ENCODE measurements at places on chromosomes 2 and 18.

DNA sequence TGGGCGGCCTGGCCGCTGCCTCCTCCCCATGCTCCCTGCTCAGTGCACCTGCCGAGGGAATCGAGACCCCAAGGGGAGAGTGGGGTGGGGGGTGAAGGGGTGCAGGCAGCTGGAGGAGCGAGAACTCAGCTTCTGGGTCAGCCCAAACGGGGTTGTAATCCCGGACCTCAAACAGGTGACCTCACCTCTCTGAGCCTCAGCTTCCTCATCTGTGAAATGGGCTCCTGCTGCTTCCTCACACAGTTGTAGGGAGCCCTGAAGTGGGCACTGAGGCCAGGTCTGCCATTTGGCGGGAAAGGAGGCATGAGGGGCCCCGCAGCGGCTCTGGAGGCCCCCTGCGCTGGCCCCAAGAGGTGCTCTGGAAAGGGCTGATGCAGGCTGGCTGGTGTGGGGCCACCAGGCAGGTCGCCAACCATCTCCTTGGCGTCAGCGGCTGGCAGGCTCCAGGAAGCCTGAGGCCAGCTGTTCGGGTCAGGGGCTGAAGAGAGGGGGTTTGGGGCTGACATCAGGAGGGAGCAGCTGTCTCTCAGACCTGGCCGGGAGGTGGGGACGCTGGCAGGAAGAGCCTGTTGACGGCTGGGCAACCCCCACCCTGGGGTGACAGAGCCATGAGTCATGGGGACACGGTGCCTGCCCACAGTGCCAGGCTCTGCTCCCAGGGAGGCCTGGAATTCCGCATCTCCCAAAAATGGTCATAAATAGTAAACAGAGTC lies 4.9 kb downstream of the KLHL30 start:
- no peak for DNase-seq

- no peak for DNase-seq
These were observed 882 bp downstream of the PLA2R1 start for GRCh38 chr2:160061533-160061932.

- no peak for DNase-seq
These were observed 272.6 kb upstream of the UBE2E3 start for GRCh38 chr2:180707884-180708205.

DNA sequence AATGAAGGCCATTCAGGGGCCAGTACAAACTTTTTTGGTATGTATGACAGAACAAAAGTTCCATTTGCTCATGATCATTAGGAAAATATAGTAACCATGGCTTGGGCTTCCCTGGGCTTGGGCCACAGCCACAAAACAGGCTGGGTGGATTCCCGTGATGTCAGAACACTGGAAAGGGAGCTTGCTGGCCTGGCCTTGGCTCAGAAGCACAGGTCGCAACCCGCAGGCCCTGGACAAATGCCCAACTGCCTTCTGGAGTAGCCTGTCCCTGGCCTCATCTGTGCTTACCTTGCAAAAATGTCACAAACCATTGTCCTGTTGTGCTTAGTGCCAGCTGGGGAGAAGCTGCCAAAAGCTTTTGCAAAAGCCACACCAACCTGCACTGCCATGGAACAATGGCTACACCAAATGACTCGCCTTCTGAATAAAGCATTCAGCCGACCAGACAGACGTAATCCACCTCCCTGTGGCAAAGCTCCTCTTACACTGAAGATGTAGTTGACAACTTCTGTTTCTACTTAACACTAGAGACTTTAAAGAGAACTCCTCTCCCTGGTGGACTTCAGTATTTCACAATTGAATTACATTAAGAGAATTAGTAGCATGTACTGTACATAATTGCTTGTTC lies 125.5 kb downstream of the ANKRD44 start:
- DNase-seq: no peak
